Nucleus accumbens (tissue), 56 donors: ENCODE measurements at places on chromosomes 6 and 20.

DNA sequence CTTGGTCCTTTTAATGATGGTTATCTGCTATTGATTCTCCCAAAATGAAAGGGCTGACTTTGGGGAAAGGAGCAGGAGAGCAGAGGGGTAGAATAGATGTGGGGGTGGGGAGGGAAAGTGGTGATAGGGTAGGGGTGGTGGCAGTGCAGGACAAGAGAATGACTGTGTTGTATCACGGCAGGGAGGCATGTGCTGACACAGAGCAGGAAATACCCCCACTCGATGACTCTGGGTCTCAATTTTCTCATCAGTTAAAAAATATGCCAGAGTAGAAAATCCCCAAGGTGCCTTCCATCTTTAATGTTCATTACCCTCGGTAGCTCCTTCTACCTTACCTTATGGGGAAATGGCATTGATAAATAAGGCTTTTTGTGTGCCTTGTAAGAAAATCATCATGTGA lies 79.0 kb upstream of the ATXN1 start:
- no peak for DNase-seq

- DNase-seq, result no peak
These were observed 120.6 kb downstream of the MMUT start for GRCh38 chr6:49342410-49342809.

- DNase-seq, result no peak
These were observed 7.5 kb downstream of the MEA1 start for GRCh38 chr6:43006251-43006650.

- DNase-seq, result no peak
These were observed 2.6 kb downstream of the MPIG6B start for GRCh38 chr6:31725502-31726350.

- DNase-seq, result no peak
These were observed 987.0 kb downstream of the HACE1 start for GRCh38 chr6:103872678-103873077.

- no peak for DNase-seq
These were observed 39.4 kb downstream of the TRAF3IP2 start for GRCh38 chr6:111566222-111566734.

DNA sequence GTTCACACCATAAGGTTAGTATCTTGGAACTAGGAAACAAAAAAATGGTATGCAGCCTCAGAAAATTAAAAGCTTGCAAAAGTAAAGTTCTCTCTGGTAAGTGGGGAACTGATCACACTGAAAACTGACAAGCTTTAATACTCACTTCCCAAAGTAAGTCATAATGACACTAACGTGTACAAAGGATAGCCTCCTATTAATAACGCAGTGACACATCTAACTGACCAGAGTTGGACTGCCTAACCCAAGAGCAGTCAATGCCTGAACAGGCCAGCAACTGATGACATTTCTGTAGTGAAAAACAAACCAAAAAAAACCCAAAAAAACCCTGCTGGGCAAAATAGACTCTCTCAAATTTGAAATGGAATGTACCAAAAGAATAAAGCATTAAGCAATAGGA lies 30.7 kb downstream of the CHD6 start:
- DNase-seq, result no peak

GRCh38 chr20:4610871-4611270 lies 110.8 kb upstream of the PRND start:
- DNase-seq, result no peak

DNA sequence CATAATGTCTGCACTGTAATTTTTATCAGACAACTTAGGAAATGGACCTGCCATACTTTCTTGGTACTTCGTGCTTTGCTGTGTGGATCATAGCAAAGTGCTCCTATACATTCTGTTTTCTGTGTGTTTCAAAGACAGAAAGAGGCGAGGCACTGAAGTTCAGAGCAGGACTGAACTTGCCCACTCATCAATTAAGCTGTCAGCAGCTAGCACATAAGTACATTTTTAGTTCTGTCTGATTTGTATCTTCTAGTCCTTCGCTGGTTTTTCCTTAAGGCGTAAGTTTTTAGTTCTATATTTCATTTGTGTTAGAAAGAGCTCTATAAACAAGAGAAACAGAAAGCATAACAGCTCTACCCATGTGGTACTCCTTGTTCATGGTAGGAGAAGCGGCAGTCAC lies 42.1 kb downstream of the MAP3K4 start:
- DNase-seq, result no peak

- no peak for DNase-seq
These were observed 655 bp upstream of the NDUFAF4 start for GRCh38 chr6:96898241-96898851.

GRCh38 chr6:4864519-4864918 lies 88.3 kb downstream of the CDYL start:
- DNase-seq, result no peak
